ENCODE measurements at places on chromosomes 6 and 20.

GRCh38 chr20:62437927-62438326 is 10.6 kb upstream of the RBBP8NL start:
- DNase-seq, result no peak

DNA sequence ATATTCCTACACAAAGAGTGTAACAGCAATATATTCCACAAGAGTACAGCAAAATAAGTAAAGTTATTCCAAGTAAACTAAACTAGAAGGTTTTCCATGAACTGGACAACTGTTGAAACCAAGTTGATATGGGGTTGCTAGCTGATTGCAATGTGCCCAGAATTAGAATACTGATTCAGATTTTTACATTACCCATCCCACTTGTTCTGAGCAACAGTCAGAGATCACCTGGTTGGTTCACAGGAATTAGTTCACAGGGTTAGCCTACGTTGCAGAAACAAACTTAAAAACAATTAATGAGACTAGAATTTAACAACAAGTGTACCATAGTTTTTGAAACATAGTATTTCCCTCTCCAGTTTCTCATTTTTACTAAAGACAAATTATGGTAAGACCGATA is 49.1 kb downstream of the CEP85L start:
- DNase-seq, result no peak

DNA sequence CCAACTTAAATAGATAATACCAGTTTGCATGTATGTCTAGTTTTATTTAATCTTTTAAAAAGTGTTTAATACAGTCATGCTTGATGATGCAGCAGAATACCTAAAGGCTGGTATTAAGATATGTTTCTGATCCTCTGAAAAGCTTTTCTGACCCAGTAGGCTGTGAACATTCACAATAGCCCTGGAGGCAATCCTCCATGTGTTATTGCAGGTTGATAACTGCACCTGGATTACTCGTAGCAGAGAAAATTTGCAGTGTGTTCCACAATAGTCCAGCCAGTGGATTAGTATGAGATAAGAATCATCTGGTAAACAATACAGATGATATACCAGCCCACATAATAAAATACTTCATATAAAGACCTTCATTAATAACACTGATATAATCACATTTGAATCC is 178.9 kb upstream of the RNF217 start:
- no peak for DNase-seq

GRCh38 chr20:22763257-22763906 is 179.0 kb upstream of the FOXA2 start:
- no peak for DNase-seq

DNA sequence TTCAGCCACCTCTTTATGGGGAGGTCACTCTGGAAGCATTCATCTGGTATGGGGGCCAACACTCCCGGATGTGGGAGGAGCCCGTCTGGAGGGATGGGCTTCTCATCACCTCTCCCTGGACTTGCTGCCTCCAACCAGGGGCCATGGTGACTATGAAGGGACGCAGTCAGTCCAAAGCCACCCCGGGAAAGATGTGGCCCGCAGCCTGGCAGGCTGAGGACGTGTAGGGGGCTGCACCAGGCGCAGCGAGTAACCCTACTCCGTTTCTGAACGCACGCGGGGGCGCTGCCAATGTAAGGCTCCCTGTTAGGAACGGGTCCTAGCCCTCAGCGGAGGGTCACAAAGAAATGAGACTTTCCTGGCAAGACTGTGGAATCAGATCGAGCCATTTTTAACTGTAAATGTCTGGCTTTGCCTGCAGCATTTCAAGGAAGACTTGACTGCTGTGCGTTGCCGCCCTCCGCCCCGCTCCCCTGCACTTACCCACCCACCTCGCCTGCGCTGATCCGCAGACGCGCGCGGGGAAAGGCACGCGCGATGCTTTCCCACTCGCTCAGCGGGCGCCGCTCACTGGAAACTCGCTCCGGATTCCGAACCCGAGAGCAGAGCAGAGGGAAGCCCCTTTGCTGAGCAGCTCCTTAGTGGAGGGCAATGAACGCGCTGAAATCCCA is 55.1 kb downstream of the IL20RA start:
- no peak for DNase-seq

DNA sequence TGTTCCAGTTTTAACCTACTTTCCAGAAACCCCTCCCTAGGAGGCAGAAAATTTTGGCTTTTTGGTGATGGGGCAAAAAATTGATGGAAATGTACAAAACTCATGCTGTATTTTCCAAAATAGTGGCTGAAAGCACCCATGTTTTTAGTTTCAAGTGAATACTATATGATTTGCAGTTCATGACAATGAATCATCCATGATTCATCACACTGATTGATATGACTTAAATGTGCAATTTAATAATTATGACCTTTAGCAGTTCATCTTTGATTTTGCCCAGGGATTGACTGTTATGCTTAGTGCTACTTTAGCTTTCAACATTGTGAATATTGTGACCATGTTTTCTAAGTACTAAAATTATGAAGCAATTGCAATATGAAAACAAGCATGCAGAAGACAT is 478.7 kb downstream of the HTR1B start:
- no peak for DNase-seq

DNA sequence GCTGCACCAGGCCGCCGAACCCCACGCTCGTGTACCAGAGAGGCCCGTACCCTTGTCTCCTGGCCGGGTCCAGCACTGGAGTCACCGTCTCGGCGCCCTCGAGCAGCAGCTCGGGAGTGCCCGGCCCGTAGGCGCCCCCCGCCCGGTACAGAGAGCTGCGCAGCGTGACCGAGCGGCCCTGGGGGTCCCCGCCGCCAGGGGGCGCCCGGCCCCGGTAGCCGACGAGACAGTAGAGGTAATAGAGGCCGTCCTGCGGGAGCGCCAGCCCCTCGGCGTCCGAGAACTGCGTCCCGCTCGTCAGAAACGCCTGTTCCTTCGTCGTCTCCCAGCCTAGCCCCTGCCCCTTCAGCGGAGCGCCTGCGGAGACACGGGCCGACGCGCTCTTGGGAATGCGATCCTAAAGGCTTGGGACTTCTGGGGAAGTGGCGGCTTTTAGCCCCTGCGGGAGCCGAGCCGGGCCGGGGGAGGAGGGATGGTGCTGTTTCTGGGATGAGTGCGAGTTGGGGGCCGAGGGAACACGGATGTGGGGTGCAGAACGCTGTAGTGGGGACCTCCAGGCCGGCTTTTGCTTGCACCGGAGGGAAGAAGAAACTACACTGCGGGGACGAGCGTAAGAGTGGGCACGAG is 1.3 kb downstream of the LTB start:
- DNase-seq, result peak; percentile 90

DNA sequence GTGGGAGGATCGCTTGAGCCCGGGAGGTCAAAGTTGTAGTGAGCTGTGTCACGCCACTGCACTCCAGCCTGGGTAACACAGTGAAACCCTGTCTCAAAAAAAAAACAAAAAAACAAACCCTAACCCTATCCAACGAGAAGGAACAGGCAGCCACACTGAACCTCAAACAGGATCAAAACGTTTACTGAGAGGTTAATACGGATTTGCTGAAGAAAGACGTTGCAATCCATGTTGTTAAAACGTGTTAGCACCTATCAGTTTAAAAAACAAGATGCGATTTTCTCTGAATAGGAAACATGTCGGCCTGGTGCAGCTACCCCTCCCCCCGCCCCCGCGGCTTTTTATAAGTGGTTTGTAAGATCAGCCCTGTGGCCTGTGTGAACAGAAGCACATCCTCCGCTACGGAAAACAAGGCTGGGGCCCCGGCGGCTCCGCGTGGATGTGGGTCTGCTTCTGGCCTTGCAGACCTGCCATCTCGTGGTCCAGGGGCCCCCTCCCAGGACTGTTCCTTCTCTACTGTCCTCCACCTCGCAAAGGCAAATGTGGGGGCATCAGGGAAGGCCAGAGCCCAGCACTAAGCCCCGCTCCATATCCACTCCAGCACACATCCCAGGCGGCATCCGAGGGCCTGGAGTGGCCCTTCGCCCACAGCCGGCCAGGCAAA is 11.4 kb downstream of the SLC2A4RG start:
- DNase-seq, result peak; percentile 81

DNA sequence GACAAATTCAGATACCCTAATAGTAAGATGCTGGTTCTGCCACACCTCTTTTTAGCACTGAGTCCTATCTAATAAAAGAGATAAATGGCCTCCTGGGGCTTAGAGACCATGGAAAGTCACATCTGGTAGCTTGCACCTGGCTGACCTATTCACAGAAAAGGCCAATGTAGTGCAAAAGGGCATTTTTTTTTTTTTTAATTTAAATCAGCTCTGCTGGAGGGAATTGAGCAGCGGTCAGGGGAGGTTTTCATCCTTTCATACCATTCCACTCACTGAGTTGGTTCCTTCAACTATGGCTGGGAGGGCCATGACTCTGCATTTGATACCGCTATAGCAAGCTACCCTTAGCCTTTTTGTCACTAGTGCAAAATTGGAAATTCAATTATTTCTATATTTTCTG is 20.1 kb upstream of the HS3ST5 start:
- DNase-seq, result no peak

- no peak for DNase-seq
These were observed 232.8 kb downstream of the RNGTT start for GRCh38 chr6:88730611-88731011.

- DNase-seq, result no peak
These were observed 93.6 kb downstream of the KHDC1L start for GRCh38 chr6:73131706-73132105.

DNA sequence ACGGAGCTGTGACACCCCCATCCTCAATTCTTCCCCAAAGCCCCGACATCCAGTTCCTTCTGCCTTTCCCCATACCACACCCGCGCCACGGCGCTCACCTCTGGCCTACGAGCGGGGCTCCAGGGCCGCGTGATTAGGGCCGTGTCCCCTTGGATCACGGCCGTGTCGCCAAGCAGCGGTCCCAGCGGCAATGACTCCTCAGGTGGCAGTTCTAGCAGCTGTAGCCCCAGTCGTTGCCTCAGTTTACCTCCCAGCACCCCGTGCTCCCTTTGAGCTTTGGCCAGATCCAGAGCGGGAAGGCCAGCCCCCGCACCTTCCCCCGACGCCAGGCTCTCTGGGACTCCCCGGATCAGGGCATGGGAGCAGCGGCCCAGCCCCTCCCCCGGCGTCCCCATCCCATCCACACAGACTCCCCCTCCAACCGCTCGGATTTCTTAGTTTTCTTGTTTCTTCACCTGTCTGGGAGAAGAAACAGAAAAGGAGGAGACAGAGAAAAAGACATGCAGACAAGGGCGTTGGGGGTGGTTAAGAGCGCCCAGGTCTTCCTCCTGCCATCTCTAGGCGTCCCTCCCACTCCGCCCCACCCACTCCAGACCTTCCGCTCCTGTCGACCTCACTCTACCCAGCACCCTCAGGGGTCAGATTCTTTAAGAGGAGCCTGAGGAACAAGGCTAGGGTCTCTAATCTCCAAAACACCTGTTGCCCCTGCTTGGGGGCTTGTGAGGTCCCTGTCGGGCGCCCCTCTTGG is at the start of gene DDAH2:
Gene DDAH2 (minus strand): TSS at position 533 of the 748 bp plus-strand sequence. CDS start 138 bp downstream, at position 395.
- no peak for DNase-seq

GRCh38 chr6:7542874-7543624 is 1.6 kb downstream of the DSP start:
- DNase-seq, result no peak

DNA sequence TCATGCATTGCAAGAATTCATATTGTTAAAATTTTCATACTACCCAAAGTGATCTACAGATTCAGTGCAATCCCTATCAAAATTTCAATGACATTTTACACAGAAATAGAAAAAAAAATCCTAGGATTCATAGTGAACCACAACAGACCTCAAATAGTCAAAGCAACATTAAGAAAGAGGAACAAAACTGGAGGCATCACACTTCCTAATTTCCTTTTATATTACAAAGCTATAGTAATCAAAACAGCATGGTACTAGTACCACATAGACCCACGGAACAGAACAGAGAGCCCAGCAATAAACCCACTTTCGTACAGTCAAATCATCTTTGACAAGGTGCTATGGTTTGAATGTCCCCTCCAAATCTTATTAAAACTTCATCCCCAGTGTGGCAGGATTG is 39.7 kb downstream of the NTSR1 start:
- no peak for DNase-seq

DNA sequence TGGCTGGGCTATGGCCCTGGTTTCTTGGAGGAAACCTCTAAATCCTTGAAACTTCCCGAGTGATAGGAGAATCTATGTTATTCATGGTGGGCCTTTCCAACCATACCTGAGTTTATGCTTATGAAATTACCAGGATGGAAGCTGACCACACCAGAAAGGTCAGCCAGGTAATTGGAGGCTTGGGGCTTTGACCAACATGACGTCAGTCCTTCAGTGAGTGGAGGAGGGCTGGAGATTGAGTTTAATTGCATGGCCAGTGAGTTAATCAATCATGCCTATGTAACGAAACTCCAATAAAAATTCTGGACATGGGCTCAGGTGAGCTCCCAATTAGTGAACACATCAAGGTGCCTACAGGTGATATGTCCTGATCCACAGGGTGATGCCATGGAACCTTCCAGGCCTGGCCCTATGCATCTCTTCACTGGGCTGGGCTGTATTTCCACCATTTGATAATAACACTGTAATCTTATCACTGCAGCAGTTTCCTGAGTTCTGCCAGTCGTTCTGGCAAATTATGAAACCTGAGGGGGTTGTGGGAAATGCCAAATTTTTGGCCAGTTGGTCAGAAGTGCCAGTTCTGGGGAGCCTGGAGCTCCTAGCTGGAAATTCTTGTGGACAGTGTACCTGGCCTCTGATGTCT is 106.5 kb downstream of the CDH26 start:
- DNase-seq, result no peak

GRCh38 chr6:158528826-158529225 is 31.1 kb upstream of the TMEM181 start:
- DNase-seq, result no peak

DNA sequence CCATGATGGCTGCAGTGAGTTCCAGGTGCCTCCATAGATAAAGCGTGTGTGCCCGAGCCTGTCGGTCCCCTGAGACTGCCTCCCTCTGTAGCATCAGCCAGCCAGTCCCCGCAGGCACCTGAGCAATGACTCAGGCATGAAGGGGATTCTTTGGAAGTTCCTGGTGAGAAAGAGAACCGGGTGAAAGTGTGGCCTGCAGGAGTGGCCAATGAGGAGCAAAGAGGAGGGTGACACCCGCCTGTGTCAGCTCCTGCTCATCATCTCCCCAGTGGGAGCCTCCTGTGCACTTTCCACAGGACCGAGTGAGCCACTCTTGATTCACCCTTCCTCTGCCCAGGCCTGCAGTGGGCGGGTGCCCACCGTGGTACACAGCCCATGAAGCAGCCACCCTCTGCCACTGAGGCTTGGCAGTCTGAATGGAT is 71.2 kb upstream of the PTPN1 start:
- DNase-seq, result no peak

- DNase-seq, result no peak
These were observed 5.6 kb upstream of the UQCC2 start for GRCh38 chr6:33716890-33717632.

Data from activated CD8-positive, alpha-beta T cell treated with anti-CD3 and anti-CD28 coated beads, Interleukin-2, amount 10 ng/mL, durations not matched to agents 7 days and 5 days (primary cell).